ENCODE measurements at places on chromosomes 2 and 18. TPM values are rescaled to one million over a fixed set of nuclear protein-coding genes. Genes with fewer than 3 reads are reported as not detected.

Gene GCKR
- total RNA-seq, result not detected

Gene FBXO36
- 0.72 TPM for total RNA-seq

Gene CDH19
- total RNA-seq, result 6.7 TPM

Gene PSMA8
- total RNA-seq, result 6.3 TPM

Gene MTERF4
- total RNA-seq, result 57.1 TPM

Gene DNER
- total RNA-seq, result 4.1 TPM

Gene ALPP
- not detected for total RNA-seq

Gene NOL4
- 2.9 TPM for total RNA-seq

Gene CENPA
- total RNA-seq, result 4.1 TPM

Gene RAB6D
- total RNA-seq, result 3.6 TPM

Gene FBXO15
- 7.5 TPM for total RNA-seq

Gene PLCD4
- total RNA-seq, result 7.2 TPM

Gene NTSR2
- not detected for total RNA-seq

Gene IL36A
- not detected for total RNA-seq

Gene LYPD6
- 22.4 TPM for total RNA-seq

Gene SEPTIN2
- 370 TPM for total RNA-seq

Gene ANKRD53
- total RNA-seq, result not detected

Gene GRP
- not detected for total RNA-seq

Gene CHRND
- total RNA-seq, result 1.7 TPM

Gene B4GALT6
- total RNA-seq, result 3.9 TPM

Gene SNTG2
- not detected for total RNA-seq

Gene TRABD2A
- 4.8 TPM for total RNA-seq

Gene ERMN
- total RNA-seq, result 5.1 TPM

Gene ACMSD
- total RNA-seq, result 3.1 TPM

Gene RNF25
- 9.9 TPM for total RNA-seq

Gene MZT2A
- 59.2 TPM for total RNA-seq

Gene SP140
- total RNA-seq, result 8.2 TPM

Gene DCDC2C
- total RNA-seq, result 1.7 TPM

Gene POTEE
- total RNA-seq, result 0.72 TPM

Gene CTAGE1
- total RNA-seq, result 8.9 TPM

Data from umbilical cord (tissue), 2 donors.